ENCODE measurements at places on chromosomes 7 and 10.

DNA sequence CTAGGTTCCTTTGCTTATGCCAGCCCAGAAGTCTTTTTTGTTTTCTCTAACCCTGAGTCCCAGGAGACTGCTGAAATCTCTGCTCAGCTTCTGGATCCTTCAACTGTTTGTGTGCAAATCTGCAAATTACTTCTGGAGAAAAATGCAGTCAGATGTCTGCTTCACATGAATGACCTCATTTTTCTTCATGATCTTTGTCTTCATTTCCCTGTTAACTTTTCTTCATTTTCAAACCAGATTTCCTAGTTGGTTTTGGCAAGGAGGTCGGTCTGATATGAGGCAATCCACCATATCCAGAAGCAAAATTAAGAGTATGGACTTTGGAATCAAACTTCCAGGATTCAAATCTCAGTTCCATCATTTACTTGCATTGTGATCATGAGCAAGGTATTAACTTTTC lies 66.8 kb downstream of the ZNF503 start:
- no peak for DNase-seq

DNA sequence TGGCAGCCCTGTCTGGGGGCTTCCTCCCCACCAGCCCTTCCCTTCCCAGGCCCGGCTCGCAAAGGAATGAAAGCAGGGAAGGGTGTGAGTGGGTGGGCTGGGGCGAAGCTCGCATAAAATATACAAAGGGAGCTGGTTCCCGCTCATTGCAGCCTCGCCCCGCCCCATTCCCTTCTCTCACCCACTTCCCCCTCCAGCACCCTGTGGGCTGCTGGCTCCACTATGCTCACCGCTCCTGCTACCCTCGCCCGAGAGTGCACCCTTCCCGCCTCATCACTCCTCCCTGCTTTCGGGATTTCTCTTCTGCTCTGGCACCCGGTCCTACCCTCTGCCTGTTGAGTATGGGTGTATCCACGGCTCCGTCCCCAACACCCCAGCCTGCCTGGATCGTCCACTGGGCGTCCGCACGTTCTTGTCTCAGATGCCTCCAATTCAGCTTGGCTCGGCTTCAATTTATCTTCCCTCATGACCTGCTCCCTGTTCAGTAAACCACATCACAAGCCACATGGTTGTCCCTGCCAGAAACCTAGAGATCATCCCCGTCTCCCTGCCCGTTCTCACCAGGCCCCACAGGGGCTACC lies 14.4 kb upstream of the TTYH3 start:
- DNase-seq: no peak

GRCh38 chr10:123804716-123805115 lies 86.9 kb downstream of the CPXM2 start:
- DNase-seq: no peak

DNA sequence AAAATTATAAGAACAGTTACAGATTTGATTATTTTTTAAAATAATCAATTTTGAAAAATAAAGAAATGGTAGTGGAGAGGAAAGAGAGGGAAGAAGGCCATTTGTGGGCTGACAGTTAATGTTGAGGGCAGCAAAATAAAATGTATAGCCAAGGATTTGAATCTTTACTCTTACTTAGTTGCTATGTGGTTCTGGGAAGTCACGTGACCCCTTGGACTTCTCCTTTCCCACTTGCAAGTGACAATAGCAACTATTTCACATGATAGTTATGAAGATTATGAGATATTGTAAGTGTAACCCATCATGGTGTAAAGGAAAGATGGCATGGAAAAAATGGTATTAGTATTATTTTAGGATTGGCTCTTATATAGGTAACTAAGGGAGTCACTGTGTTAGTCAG lies 567.3 kb upstream of the GHITM start:
- DNase-seq: no peak

DNA sequence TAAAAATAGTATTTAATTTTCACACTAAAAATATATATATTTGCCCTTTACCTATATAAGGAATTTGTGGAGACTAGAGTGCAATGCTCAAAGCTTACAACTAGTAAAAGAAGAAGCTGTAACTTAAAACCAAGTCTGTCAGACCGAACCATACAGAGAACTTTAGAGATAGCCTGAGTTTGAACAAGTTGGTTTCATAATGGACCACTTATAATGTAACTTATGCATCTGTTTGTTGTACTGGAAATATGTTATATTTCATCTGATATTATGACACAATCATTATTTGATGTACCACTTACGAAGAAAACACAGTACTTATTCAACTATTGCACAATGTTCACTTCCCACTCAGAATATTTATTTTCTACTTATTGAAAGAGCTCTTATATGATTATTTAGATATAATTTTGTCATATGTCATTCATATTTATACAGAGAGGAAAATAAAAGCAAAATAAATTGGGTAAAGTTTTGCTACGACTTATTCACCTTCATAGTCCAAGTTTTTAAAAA lies 462.8 kb downstream of the ATRNL1 start:
- DNase-seq: no peak

DNA sequence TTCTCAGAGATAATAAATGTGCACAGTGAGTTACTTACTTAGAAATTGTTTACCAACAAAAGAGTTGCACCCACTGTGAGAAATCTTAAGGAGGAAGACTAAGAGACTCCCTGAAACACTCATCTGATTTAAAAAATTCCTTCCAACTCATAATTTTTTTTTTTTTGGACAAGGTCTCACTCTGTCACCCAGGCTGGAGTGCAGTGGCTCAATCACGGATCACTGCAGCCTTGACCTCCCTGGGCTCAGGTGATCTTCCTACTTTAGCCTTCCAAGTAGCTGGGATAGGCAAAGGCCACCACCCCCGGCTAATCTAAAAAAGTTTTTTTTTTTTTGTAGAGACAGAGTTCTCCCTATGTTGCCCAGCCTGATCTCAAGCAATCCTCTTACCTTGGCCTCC lies 36.0 kb downstream of the MALSU1 start:
- DNase-seq: no peak

GRCh38 chr10:22644222-22644621 lies 70.2 kb downstream of the PIP4K2A start:
- no peak for DNase-seq

- DNase-seq: no peak
Observed at GRCh38 chr7:92417913-92418312, 29.4 kb upstream of the GATAD1 start.

Data from Caki2 (cell line).